Activated CD4-positive, alpha-beta memory T cell treated with anti-CD3 and anti-CD28 coated beads, Interleukin-2, amount 10 ng/mL, durations not matched to agents 7 days and 5 days (primary cell): ENCODE measurements at places on chromosomes 16 and 17.

DNA sequence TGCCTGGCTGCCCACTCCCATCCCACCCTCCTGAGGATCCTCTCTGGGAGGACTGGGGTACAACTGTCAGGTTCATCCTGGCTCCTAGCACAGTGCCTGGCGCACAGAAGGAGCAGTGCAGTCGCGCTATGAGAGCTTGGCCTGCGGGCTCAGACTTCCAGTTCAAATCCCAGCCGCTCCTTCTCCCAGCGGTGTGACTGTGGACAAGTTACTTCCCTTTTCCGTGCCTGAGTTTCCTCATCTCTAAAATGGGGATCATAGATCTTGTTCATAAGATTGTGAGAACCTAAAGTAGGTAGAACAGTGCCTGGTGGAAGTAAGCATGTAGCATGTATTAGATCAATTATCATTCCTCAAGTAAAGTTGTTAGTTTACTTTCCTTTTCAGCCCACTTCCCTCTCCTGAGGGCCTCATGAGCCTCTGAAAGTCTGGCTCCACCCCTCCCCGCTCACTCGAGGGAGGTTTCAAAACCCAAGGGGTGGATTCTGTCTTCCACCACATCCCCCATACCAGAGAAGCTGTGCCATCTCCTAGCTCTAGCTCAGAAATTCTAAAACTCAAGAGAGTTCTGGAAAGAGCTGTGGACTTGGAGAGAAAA is 19.9 kb upstream of the COL1A1 start:
- H3K27ac ChIP-seq: no peak overlapping the region
- H3K4me1 ChIP-seq: peaks cover 7% of the 10 kb centered on the region
- no peak overlapping the region for H3K4me3 ChIP-seq
- H3K36me3 ChIP-seq: peaks cover 2% of the 10 kb centered on the region
- H3K27me3 ChIP-seq: peaks cover 18% of the 10 kb centered on the region

DNA sequence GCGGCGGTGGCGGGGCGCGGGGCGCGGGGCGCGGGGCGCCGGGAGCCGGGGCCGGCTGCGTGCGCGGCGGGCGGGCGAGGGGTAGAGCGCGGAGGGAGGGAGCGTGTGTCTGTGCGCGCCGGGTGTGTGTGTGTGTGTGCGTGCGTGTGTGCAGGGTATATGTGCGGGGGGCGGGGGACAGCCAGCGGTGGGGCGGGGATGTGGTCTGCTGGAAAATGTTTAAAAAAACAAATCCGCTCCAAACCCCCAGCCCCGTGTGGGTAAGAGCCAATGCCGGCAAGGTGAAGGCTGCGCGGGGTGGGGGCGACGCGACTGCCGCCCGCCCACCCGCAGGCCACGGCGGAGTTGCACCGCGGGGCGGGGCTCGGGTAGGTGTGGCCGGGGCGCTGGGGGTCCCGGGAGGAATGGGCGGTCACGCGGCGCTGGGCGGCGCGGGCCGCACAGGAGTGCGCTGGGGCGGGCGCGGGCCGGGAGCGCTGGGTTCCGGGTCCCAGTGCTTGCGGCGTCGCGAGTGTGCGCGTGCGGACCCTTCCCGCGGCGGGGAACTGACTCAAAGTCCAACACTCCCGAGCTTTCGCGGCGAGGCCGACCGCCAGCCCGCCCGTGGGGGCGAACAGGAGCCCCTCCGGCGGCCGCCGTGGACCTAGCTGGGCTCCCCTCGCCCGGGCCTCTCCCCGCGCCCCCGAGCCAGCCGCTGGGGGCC is at the start of gene CYGB:
Gene CYGB, minus strand, starts transcription at position 132 of the 703 bp plus-strand sequence. CDS start 167 bp downstream, outside the sequence.
- H3K36me3 ChIP-seq: no peaks in the 10 kb centered on the region
- peaks cover 3% of the 10 kb centered on the region for H3K4me1 ChIP-seq
- no peak within 1 kb of the TSS for H3K4me3 ChIP-seq

GRCh38 chr17:3885271-3885670 is 7.6 kb downstream of the CAMKK1 start:
- no peak overlapping the region for H3K27ac ChIP-seq
- H3K4me3 ChIP-seq: no peak overlapping the region
- no peaks in the 10 kb centered on the region for H3K27me3 ChIP-seq
- H3K36me3 ChIP-seq: no peaks in the 10 kb centered on the region
- DNase-seq: no peak

DNA sequence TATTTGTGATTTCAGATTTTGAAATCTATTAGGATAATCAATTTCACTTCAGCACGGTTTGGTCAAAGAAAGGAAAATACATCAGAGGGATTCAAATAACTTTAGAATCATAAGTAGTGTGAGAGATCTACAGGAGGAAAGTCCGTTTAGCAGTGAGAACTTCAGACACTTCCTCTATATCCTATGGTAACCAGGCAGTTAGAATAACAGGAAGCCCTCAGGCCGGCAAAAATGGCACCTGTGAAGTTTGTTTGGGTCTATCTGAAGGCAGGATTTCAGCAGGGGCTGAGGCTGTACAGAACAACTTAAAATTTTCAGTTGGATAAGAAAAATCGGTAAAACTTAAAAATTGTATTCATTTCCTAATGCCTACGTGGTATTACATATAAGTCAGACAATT is 24.9 kb downstream of the KCNJ16 start:
- peaks cover 8% of the 10 kb centered on the region for H3K27me3 ChIP-seq
- H3K27ac ChIP-seq: no peak overlapping the region
- no peaks in the 10 kb centered on the region for H3K4me1 ChIP-seq
- no peak overlapping the region for H3K4me3 ChIP-seq
- H3K36me3 ChIP-seq: no peaks in the 10 kb centered on the region

GRCh38 chr17:14149751-14150150 is 80.4 kb downstream of the COX10 start:
- H3K4me3 ChIP-seq: no peak overlapping the region
- no peak overlapping the region for H3K27ac ChIP-seq
- no peaks in the 10 kb centered on the region for H3K27me3 ChIP-seq
- H3K4me1 ChIP-seq: peaks cover 4% of the 10 kb centered on the region

DNA sequence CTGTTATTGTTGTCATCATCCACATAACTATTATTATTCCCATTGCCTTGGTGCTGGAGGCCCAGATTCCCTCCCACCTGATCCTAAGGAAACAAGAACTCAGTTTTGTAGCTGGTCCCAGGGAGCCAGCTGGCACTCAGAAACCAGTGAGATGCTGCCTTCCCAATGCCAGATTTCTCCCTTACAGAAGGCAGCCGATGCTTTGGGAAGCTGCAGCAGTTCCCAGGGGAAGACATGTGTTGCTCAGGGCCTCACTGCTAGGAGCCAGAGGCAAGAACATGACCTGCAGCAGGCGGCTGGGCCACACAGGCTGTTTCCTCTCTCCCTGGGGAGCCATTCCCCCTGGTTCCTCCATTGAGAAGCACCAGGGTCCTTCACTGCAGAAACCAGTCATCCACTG is 59.9 kb upstream of the GRIN2A start:
- no peaks in the 10 kb centered on the region for H3K27me3 ChIP-seq
- H3K4me3 ChIP-seq: no peak overlapping the region
- H3K36me3 ChIP-seq: no peaks in the 10 kb centered on the region
- no peak overlapping the region for H3K27ac ChIP-seq

DNA sequence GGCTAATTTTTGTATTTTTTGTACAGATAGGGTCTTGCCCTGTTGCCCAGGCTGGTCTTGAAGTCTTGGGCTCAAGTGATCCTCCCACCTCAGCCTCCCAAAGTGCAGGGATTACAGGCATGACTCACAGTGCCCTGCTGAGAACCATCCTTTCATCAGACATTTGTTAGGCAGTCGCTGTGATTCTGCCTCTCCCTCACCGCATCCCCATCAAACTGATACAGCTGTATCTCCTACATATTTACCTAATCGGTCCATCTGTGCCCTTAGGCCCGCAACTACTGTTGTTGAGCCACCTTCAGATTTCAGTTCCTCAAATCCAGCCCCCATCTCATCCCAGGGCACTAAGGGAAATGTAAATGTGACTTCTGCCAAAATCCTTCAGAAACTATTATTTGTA is 2.0 kb upstream of the SLC43A2 start:
- peaks cover 17% of the 10 kb centered on the region for H3K4me1 ChIP-seq
- no peaks in the 10 kb centered on the region for H3K36me3 ChIP-seq
- H3K27ac ChIP-seq: no peak overlapping the region
- H3K4me3 ChIP-seq: peak overlapping the region; percentile 1
- no peak for DNase-seq

DNA sequence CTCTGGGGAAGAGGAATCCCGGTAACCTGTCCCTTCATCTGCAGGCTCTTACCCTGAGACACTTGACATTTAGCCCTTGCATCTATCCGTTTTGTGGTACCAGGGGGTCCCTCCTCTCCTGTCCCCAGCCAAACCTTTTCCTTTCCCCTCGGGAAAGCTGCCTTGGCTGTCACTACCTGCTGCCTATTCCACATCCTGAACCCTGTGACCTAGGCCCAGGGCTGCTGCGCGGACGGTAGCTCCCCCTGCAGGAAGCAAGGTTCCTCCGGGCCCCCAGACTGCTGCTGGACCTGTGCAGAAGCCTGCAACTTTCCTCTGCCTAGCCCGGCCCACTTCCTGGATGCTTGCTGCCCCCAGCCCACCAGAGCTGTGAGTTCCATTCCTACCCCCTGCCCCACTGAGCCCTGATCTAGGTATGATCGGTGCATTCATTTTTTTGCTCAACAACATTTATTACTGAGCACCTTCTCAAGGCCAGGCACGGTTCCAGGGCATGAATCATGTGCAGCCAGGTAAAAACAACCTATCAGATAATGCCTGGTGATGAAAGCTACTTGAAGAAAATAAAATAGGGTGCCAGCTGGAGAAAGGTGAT is 10.5 kb upstream of the ALDOA start:
- H3K27ac ChIP-seq: peak overlapping the region; percentile 70
- H3K4me1 ChIP-seq: peaks cover 40% of the 10 kb centered on the region
- peaks cover 10% of the 10 kb centered on the region for H3K36me3 ChIP-seq
- DNase-seq: peak; percentile 68
- no peaks in the 10 kb centered on the region for H3K27me3 ChIP-seq

DNA sequence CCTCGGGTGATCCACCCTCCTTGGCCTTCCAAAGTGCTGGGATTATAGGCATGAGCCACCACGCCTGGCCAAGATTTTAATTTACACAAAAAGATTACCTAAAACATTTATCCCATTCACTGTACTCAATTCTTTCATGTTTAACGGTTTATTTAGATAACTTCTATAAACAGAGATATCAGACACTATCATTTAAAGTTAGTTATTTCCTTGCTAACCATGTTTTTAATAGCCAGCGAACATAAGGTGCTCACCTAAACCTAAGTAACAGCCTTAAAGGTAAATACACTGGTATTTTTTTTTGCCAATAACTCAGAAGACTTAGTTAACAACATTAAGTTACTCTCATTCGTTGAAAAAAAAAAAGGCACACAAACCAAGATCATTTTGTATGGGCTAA is 82.0 kb upstream of the C17orf78 start:
- no peak overlapping the region for H3K27ac ChIP-seq
- no peaks in the 10 kb centered on the region for H3K27me3 ChIP-seq

- no peaks in the 10 kb centered on the region for H3K27me3 ChIP-seq
- peaks cover 7% of the 10 kb centered on the region for H3K4me1 ChIP-seq
- H3K27ac ChIP-seq: no peak overlapping the region
These were observed 19.0 kb downstream of the GPR179 start for GRCh38 chr17:38324772-38325171.

DNA sequence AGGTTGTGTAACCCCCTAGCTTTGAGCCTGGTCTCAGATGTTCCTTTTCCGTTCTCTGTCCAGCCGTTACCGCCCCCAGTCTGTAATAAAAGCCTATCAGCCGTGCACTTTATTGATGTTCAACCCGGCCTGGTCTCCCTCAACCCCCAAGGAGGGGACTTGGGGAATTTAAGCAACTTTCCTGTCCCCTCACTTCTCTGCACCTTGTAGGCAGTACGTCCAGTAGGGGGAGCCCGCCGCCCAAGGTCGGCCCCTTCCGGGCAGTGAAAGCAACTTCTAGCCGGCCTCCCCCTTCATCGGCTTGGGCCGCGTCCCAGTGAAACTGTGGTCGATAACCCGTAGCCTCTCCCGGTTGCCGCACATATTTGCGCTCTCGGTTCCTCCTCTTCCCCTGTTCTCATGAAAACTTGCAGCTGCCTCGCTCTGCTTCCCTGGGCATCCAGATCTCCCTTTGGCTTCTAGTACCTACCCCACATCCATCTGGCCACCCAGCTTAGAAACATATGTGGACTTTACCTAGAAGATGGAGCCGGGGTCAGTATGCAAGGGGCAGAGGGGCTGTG is 7.9 kb downstream of the PNPO start:
- peaks cover 34% of the 10 kb centered on the region for H3K36me3 ChIP-seq
- H3K27ac ChIP-seq: peak overlapping the region; percentile 68
- DNase-seq: peak; percentile 84
- peak overlapping the region; percentile 43 for H3K4me3 ChIP-seq
- no peaks in the 10 kb centered on the region for H3K27me3 ChIP-seq

DNA sequence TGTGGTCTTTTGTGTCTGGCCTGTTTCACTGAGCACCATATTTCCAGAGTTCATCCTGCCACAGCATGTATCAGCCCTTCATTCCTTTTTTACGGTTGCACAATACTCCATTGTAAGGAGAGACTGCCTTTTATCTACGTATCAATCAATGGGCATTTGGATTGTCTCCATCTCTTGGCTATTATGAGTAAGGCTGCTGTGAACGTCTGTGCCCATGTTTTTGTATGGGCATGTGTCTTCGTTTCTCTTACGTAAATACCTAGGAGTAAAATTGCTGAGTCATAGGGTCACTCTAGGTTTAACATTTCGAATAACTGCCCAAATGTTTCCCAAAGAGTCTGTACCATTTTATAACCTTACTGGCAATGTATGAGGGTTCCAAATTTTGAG is 202.8 kb upstream of the FOXF1 start:
- DNase-seq: no peak
- no peaks in the 10 kb centered on the region for H3K27me3 ChIP-seq
- no peak overlapping the region for H3K4me3 ChIP-seq
- H3K36me3 ChIP-seq: no peaks in the 10 kb centered on the region
- H3K27ac ChIP-seq: no peak overlapping the region

DNA sequence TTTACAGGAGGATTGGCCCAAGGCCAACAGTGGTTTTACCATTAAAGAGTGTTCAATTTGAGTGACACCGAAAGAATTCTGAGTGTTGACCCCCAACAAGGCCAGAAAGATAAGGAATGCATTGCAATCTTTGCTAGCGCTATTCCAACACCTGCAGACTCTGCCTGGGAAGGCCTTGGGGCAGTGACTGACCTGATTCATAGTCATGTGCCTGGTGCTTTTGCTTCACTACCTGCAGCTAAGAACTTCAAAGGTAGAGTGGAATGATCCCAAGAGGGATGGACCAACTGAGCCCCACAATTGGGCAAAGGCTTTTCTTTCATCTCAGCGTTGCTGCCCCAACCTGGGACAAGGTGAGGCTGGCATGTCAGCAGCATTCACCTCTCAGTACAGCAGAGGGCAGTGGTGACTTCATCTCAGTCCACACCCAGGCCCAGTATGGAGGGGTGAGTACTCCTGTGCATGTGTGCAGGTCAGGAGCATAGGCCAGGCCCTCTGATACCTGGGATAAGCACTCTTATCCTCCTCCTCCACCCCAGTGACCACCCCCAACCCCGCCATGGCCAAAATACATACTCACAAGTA is 149.6 kb upstream of the GNAO1 start:
- no peaks in the 10 kb centered on the region for H3K4me1 ChIP-seq
- H3K36me3 ChIP-seq: no peaks in the 10 kb centered on the region
- peak; percentile 34 for DNase-seq
- no peak overlapping the region for H3K4me3 ChIP-seq
- no peak overlapping the region for H3K27ac ChIP-seq
- peaks cover 7% of the 10 kb centered on the region for H3K27me3 ChIP-seq
